ENCODE measurements at places on chromosomes 3 and 15.

GRCh38 chr3:28151608-28152228 is 89.7 kb upstream of the CMC1 start:
- no peak for DNase-seq

DNA sequence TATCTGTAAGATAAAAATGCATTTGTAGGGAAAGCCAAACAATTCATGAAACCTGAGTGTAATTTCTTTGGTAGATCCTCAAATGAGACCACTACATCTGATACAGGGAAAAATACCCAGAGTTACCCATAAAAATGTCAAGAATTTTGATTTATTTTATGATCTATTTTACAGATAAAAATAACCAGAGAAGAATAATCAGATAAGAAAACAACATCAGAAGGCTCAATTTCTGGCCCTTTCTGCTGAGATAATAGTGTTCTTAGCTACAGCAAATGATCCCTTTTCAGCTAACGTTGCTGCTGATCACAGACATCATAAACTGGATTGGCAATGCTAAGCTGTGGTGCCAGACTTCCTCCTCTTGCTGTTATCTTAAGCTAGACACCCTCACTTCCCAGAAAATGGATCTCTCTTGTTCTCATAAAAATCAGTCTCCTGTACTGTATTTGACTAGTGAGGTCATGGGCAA is 21.3 kb upstream of the TMEM108 start:
- DNase-seq, result no peak

DNA sequence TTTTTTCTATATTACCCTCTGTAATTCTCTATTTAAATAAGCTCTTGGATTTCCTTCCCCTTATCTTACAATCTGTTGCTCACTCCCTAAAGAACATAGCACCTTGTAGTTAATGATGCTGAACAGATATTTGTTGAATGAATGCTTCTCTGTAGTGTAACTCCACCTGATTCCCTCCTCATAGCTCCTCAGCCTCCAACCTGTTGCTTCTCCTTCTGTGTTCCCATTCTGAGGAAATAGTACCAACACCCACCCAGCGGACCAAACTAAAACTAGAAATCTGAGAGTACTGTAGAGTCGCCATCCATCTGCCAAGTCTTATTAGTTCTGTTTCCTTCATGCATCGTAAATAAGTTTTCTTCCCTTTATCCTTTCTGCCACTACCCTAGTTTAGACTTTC is 55.5 kb upstream of the GNB4 start:
- DNase-seq, result no peak

GRCh38 chr3:177523872-177524438 is 326.7 kb upstream of the TBL1XR1 start:
- DNase-seq, result peak; percentile 41

DNA sequence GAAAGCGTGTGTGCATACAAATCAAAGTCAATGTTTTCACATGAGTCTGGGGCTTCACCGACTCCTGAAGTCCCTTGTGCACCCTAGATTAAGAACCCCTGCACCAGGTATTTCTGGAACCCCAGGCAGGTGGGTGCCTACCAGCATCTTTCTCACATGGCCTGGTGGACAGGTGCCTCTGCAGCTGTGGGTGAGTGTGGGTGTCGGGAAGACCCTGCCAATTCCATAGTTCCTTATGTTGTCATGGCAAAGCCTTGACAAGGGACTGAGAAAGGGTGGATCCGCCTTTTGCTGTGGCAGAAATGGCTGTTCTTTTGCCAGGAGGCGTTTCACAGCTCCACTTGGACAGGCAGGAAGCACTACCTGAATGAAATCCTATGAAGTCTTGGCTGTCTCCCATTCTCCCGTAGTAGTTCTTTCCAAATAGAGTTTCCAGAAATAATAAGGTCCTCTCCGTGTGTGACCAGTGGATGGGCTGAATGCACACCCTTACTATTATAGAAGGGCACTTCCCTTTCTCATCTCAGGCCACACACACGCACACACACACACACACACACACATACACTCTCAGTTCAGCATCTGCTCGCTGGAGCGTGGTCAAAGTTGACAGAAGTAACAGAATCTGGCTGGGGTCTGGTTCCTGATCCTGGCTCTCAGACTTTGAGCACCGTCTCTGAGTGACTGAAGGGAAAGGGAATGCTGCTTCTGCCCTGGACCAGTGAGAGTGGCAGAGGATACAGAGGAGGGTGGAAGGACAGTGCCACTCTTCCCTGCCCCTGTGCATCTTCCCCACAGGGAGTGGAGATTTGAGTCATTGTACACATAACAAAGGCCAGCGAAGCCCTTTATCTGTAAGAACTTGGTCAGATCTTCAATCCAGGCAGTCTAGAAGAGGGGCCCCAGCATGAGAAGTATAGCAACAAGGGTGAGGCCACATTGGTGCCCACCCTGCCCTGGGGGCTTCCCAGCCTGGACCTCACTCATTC is 38.7 kb downstream of the PDIA5 start:
- no peak for DNase-seq

DNA sequence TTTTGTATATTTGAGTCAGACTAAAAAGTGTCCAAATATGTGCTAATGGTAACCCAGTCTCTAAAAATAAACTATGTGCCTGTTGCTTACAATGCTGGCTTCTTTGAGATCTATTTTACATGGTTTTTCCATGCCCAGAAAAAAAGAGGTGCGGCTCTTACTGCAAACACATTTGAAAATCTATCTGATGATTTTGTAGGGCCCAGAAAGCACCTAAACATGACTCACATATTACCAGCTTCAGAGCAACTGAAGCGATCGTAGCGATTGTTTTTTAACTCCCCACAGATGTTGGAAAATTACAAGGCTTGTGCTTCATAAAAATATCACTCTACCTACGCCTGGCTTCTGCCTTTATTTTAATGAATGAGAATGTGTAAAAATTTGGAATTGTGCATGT is 53.5 kb downstream of the SUCNR1 start:
- peak; percentile 23 for DNase-seq

DNA sequence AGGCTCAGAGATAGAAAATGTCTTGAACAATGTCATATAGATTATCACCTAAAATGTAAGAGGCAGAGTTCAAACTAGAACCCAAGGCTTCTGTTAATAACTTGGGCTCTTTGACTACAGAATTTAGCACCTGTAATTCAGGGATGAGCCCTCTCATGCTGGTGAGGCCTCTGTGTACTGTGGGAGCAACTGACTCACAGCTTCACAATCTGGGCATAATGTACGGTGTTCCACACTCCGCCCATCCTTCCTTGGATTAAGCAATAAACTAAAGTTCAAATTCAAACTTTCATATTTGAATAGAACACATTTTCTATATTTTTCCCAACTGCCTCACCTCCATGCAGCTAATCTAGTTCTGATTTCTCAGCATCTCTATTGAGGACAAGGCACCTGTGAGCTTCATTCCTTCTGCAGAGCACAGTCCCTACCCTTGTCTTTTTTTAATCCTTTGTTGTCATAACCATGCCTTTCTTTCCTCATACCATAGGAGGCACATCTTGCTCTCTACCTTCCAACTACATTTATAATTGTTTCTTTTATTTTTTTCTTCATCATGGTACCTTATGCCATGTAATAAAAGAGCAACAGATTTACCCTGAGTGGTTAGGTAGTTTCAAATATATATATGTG is 392.1 kb downstream of the NLGN1 start:
- DNase-seq, result no peak

DNA sequence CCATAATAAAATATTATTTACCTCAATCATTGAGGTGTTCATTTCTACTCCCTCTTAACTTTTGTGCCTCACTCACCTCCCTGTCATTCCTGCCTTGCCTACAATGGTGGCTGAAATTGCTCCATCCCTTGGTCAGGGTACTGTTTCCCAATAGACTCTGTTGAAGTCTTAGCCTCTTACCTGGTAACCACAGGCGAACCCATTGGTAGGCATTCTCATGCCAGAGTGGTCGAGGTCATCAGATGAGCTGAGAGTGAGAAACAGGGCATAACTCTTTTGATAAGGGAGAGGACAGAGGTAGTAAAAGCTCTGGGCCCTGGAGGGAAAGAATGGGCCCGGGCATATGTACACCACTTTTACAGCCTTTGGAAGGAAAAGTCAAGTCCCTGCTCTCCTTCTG is 265.6 kb downstream of the ARRDC4 start:
- DNase-seq, result no peak

DNA sequence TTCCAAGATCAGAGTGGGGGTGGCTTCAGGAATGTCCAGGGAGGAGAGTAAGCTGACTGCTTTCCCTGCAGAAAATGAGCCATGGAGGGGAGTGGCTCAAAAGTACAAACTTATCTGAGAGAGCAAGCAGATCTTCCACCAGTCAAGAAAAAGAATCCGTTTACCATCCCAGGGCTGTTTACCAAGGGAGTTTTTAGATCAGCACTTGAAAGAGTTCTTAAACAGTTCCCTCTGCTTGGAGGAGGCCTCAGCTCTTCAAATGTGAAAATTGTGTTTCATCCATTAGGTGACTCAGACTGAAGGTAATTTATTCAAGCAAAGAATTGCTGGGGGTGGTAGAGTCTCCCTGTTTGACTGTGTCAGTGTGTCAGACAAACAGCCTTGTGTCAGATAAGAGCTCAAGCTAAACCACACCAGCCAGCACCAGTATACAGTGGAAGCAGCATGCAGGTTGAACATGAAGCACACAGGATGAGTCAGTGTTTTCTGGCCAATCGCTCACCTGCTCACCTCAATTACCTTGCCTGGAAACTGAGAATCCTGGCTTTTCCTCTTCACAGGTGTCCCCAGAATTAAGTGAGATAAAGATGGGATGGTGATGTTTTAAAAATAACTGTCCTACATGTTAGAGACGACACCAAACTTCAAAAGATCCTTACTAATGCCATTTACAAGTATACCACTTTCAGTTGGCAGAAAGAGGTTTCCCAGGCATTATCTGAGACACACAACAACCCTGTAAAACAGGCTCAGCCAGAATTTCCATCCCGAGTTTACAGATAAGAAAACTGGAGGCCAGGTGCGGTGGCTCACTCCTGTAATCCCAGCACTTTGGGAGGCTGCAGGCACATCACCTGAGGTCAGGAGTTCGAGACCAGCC is 21.7 kb downstream of the SH3BP5 start:
- peak; percentile 69 for DNase-seq

GRCh38 chr15:87910301-87910700 is 346.2 kb downstream of the NTRK3 start:
- no peak for DNase-seq

All from RCC 7860 (cell line).